ENCODE measurements at places on chromosomes 11 and 22.

DNA sequence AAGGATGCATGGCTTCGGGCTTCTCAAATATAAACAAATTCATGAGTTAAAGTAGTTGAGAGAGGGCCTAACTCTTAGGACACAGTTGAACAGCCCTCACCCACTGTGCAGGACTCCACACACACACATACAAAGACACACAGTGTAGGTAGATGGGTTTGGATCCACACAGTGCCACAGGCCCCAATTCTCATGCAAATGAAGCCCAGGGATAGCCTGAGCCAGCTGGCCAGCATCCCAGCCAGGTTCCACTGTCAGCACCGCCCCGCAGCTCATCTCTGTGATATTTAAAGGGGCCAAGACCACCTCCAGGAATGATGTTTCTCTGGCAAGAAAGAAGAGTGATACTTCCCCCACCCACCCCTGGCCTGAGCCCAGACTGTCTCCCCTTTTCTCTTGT, 11.7 kb downstream of the SLC35C1 start:
- DNase-seq, result no peak

DNA sequence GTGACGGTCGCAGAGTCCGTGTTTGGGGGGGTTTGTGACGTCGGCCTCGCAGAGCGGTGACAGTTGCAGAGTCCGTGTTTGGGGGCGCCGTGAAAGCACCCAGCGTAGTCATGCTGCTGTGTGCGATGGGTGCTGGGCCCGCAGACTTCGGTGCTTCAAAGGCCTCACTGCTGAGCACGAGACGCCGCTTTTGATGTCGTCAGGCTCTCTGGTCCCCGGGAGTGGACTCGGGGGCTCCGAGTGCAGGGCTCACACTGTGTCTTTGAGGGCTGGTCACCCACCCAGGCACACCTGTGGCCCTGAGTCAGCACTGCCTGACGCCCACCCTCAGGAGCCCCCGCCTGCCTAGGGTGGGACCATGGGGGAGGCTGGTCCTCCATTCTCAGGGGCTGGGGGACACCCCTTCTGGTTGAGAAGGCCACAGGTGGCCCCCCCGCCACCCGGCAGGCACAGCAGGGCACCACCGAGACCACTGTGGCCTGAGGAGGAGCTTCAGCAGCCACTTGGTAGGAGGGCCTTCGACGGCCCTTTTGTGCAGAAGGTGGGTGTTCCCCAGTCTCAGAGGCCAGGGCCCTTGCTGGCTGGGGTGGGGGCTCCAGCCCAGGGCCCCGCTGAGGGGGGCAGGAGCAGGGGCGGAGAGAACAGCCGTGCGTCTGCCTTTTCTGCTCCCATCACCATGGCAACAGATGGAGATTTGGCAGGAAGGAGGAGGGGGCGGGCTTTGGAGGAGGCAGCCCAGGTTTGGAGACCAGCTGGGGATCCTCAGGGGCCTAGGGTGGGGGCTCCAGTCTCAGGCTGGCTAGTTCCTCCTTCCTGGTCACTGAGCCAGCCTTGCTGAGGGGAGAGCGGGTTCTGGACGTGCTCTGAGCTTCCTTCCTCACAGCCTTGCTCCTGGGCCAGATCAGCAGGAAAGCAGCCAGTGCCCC, 20.9 kb downstream of the BRSK2 start:
- no peak for DNase-seq

DNA sequence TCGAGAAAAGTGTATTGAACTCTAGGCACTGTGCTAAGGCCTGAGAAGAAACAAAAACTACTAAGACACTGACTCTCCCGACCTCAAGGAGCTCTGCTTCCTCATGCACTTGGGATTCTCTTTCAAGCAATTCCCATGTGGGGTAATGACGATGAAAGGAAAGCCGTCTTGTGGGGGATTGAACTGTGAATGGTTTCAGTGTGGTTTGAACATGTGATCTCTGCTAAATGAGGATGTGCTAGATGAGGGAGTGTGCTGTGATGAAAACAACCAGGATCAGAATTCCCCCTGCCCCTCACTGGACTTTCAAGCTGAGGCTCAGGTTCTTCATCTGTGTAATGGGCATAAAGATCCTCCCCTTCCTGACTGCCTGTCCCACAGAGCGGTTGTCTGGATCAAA, 74.9 kb downstream of the DEPDC5 start:
- DNase-seq, result no peak

- no peak for DNase-seq
These were observed 14.2 kb upstream of the GNB1L start for GRCh38 chr22:19868773-19869471.

DNA sequence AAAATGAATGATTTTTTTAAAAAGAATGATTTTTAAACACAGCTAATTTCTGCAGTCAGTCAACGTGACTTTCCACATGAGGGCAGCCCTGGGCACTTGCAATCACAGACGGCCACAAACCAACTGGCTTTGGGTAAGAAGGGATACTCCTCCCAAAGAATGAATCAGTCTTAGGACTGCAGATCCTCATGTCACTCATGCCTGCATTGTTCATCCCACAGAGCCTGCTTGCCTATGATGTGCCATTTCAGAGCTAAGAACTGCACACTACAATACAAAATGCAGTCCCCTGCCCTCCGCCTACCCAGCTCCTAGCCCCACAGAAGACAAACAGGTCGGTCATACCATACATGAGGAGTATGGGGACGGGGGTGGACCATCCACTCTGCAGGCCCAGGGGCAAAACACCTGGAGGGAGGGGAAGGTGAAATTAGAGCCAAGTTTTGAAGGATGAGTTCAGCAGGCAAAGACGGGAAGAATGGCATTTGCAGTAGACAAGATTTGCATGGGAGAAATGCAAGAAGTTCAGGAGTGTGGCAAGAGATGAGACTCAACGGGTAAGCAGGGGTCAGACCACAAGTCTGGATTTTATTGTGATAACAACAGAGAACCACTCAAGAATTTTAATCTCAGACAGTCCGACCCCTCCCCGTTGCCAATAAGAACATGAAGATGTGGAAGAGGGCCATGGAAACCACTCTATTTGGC, 24.7 kb downstream of the PACSIN2 start:
- no peak for DNase-seq

GRCh38 chr11:2844116-2844842, 41.3 kb downstream of the CDKN1C start:
- DNase-seq, result no peak

DNA sequence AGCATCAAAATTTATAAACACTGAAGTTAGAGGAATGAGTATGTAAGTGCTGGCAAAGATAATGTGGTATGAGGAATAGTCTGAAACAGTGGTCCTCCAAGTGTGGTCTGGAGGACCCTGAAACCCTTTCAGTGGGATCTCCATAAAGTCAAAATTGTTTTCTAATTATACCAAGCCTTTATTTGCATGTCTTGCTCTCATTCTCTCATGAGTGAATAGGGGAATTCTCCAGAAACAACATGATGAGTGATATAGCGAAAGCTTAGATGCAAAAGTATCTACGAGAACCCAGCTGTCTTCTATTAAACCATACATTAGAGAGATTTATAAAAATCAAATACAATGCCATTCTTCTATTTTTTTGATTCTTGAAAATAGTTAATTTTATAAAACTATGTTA, 145.0 kb upstream of the RAG2 start:
- no peak for DNase-seq

DNA sequence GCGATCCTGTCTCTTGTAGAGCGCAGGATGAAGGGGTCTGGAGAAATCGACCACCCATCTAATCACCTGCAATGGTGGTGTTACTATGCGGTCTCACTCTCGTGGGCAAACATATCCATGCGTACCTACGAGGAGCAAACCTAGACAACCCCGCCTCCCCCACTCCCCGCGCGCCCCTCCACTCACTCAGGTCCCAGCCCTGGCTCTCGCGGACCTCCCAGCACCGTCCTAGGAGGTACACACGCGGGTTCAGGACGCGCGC, 887 bp downstream of the TRPC6 start:
- DNase-seq, result no peak

- DNase-seq, result no peak
These were observed 36.9 kb downstream of the MORC2 start for GRCh38 chr22:30931541-30932300.

- DNase-seq, result no peak
These were observed 1.2 kb downstream of the GLB1L3 start for GRCh38 chr11:134277183-134278001.

DNA sequence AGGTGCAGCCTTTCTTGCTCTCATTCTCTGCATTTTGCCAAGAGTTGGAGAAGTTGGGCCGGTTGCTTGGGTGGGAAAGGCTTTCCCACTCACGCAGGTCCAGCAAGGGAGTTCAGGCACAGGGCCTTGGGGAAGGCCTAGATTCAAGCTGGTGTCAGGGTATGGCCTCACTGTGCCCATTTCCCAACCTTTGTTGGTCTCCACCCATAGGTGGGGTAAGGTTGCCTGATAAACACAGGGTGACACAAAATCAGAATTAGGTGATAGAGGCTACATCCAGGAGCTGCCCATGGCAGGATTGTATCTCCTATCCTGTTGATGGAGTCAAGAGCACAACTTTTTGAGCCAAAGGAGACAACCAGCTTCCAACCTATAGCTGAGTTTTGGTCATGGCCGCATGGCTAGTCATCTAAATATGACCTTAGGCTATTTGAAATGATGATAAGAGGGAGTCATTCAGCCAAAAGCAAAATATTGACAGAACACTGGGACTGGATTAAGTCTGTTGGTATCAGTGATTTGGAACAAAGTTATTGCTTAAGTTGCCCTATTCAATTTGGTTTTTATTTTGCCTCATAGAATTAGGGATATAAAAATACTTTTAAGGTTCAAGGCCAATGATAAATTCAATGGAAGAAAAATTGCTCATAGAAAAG, 20.9 kb downstream of the CAT start:
- DNase-seq, result no peak

GRCh38 chr11:112625814-112626213, 335.4 kb upstream of the NCAM1 start:
- no peak for DNase-seq

- DNase-seq, result no peak
These were observed 61.6 kb downstream of the C11orf65 start for GRCh38 chr11:108405706-108406105.

GRCh38 chr22:18136563-18137320, 13.2 kb upstream of the USP18 start:
- no peak for DNase-seq

DNA sequence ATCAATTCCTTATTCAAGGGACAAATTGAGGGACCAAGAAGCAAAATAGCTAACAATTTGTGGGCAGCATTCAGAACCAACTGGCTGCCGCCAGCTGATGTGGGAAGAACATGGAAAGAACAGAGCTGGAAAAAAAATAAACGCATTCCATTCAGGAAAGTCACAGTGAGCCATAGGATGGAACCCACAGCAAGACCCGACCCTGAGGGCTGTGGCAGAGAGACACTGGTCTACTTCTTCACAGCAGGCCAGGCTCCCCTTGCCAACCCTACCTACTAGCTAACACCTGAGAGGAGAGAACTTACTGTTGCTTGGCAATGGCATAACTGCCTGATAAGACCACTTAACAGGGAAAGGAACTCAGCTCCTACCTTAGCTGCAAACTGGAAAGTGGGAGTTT, 123.5 kb upstream of the APOA1 start:
- DNase-seq, result no peak

- no peak for DNase-seq
These were observed 3.5 kb upstream of the ACAT1 start for GRCh38 chr11:108117746-108118371.

DNA sequence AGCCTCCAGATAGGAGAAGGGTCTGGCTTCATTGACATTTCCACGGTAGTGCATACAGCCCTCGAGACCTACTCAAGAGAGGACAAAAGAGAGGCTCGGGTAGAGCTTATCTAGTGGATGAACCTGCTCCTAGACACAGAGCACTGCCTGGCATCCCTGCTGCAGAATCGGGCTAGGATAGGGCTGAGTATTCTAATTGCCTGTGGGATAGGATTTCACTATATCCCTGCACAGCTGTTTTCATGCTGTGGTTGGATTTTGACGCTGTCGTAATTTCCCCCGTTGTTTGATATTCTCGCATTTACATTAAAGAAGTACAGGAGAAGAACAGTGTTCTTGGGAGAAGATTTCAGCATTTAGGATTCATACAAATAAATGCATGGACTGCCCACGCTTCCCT, 107.8 kb downstream of the KIRREL3 start:
- no peak for DNase-seq

GRCh38 chr11:13315517-13316432, 38.2 kb downstream of the BMAL1 start:
- no peak for DNase-seq

DNA sequence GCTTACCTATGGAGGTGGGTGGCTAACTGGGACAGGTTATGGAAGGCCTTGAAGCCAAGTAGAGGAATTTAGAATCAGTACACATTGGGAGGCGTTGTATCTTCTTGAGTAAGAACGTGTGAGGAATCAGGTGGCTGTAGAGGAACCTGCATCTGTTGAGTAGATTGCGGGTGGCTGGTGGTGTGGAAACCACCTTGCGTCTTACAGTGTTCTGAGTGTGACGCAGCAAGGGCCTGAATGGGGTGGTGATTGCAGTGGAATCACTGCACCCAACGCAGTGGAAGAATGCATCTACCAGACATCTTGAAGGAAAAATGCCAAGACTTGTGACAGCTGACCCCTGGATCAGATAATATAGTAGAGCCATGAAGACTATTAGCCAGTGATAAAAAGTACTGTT, 110.8 kb upstream of the NNMT start:
- DNase-seq, result no peak

- DNase-seq, result no peak
These were observed 776.4 kb downstream of the OPCML start for GRCh38 chr11:132755934-132756333.

DNA sequence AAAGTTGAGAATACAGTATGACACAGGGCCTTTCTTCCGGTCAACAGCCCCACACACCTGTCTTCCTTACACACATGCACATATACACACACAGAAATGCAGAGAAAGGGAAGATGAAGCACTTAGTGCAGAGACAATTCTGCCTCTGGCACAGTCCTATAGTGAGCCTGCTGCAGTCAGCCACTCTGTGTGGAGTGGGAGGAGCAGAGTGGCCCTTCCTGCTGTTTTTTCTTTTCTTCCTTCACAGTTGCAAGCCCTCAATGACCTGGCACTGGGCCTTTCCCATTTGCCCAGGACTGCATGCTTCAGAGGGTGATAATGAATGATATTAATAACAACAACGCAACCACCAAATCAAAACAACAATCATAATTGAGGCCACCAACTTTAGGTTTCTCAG, 527.0 kb upstream of the B3GAT1 start:
- no peak for DNase-seq

- no peak for DNase-seq
These were observed 511 bp downstream of the PKDREJ start for GRCh38 chr22:46262449-46263215.

DNA sequence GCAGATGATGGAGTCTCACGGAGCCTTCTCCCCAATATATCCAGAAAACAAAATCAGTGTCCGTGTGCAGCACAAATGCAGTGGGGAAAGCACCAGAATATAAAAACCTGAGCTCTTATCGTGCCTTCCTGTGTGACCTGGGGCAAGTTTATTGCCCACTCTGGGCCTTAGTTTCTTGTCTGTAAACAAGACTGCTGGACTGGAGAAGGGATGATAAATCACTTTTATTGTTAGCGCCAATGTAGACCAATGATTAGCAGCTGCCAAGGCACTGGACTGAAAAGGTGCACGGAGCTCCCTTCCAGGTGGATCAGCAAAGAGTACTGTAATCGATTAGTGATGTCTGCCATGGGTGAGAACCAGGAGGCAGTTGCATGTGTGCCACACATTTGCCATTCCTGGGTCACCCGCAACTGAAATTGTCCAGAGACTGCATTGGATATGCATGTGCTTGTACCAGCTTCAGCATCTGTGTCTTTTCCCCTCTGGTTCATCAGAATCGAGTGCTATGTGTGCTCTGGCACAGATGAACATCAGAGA, 89.2 kb downstream of the TSPAN18 start:
- no peak for DNase-seq

- DNase-seq, result no peak
These were observed 89.0 kb upstream of the PARVA start for GRCh38 chr11:12288212-12288930.

GRCh38 chr11:108221371-108221770, 1.1 kb downstream of the NPAT start:
- DNase-seq, result no peak

Data from cortex of kidney (tissue), 1 donor.